Suppressor macrophage treated with lipopolysaccharide for 1 hour (primary cell): ENCODE measurements at places on chromosomes 1 and 21.

GRCh38 chr1:212528501-212528900 lies 80.1 kb upstream of the ATF3 start:
- no peak for DNase-seq

DNA sequence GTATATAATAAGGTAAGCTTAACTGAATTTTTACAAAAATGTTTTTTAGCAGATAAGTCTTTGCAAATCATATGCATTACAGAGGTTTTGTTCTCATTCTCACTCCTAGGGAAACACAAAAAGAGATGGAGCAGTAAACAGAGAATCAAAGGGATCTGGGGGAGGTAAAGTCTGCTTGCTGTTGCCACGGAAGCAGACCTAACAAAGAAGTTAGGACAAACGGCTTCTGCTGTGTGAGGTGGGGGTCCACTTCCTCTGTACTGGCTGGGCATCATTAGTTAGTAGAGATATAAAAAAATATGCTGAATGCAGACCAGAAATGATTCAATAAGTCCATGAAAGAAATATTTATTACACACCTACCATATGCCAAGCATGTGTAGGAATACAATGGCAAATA lies 34.2 kb downstream of the GJA5 start:
- no peak for DNase-seq

DNA sequence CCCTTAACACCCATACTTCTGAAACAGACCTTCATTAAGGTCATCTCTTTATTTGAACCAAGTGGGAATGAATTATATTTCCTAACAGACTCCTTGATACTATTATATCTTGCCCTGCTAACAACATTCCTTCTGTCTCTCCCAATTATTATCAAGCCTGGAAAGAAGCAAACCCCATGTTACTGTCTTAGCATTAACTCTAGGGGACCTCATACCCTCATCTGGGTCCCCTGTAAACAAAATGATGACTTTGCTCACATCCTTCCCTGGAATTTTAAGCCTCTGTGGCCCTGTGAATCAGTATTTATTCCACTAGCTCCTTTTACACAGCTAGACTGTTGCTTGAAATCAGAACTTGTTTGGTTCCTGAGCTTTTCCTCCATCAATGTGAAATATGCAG lies 38.3 kb upstream of the BCL10 start:
- DNase-seq, result no peak

GRCh38 chr1:9877962-9878361 lies 32.1 kb downstream of the CTNNBIP1 start:
- DNase-seq, result no peak

DNA sequence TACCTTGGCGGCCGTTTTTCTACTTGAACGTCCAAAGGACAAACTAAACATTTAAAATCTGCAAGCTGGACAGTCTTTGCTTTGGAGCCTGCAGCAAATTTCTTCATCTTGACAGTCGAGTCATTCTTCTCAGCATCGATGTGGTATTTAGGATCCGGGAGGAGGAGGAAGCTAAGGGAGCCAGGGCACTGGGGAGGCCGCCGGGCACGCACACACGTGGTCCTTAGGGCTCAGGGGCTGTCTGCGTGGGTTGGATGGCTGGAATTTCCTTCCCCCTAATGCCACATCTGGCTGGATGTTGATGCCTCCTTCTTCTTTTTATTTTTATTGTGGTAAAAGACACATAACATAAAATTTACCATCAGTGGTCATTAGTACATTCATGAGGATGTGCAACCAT lies 300.9 kb downstream of the CAMTA1 start:
- DNase-seq, result no peak

DNA sequence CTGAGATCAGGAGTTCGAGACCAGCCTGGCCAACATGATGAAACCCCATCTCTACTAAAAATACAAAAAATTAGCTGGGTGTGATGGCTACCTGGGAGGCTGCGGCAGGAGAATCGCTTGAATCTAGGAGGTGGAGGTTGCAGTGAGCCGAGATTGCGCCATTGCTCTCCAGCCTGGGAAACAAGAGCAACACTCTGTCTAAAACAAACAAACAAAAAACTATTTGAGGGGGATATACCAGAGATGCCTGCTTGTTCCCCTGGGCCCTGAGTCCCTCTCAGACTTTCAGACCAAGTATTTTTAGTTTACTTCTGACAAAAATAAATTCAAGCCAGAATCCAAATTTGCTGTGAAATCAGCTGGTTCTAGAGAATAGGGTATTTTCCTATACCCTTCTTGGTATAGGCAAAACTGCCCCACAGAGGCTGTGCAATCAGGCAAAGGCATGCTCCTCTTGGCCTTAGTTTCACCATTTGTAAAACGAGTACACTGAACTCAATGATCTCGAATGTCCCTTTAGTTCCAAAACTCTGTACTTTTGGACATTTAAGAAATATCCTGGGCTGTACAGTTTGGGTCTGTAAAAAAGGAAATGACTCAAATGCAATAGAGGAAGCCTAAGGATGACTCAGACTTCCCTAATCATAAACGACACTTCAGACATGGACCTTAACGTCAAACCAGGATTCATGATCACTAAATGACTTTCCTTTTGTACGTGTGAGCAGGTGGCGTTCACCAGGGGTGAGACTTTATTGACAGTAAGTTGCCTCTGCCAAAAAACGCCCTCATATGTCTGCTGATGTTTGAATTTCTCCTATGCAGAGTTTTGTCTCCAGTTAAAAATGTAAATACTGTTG lies 16.1 kb downstream of the ENSA start:
- peak; percentile 85 for DNase-seq

DNA sequence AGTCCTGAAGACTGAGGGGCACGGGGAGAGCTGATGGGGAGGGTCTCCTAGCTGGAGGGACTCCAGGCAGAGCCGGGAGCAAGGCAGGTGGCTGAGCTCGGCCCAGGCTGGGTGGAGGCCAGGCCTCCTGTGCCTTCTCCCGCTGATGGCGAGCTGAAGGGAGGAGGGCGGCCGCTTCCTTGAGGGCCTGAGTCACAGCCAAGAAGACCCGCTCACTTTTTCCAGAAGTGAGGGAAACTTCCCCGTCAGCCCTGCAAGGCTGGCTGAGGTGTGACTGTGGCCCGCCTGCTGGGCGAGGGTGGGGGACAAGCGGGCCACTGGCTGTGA lies 1.7 kb upstream of the VWA1 start:
- peak; percentile 77 for DNase-seq

- DNase-seq, result no peak
Measured at GRCh38 chr1:239891621-239892358, 199.9 kb upstream of the FMN2 start.
